WTC11 (cell line): ENCODE measurements at places on chromosomes 5 and 9.

- H3K27ac ChIP-seq, result peak overlapping the region; percentile 93
- H3K4me3 ChIP-seq, result no peak overlapping the region
- peaks cover 93% of the 10 kb centered on the region for H3K4me1 ChIP-seq
Measured at GRCh38 chr9:131677444-131678180, 62.3 kb downstream of the RAPGEF1 start.

- H3K27ac ChIP-seq, result no peak overlapping the region
- DNase-seq, result no peak
- H3K27me3 ChIP-seq, result no peaks in the 10 kb centered on the region
- H3K4me3 ChIP-seq, result no peak overlapping the region
Measured at GRCh38 chr5:145536133-145536532, 299.0 kb downstream of the PRELID2 start.

- peaks cover 27% of the 10 kb centered on the region for H3K4me1 ChIP-seq
- no peaks in the 10 kb centered on the region for H3K36me3 ChIP-seq
- no peaks in the 10 kb centered on the region for H3K27me3 ChIP-seq
- no peak overlapping the region for H3K27ac ChIP-seq
Measured at GRCh38 chr5:157912621-157913325, 53.8 kb upstream of the CLINT1 start.

GRCh38 chr5:169746147-169746694 lies 109.1 kb downstream of the DOCK2 start:
- H3K27me3 ChIP-seq, result no peaks in the 10 kb centered on the region
- H3K36me3 ChIP-seq, result no peaks in the 10 kb centered on the region
- DNase-seq, result no peak
- no peak overlapping the region for H3K4me3 ChIP-seq

GRCh38 chr5:41071975-41072374 lies 833 bp upstream of the MROH2B start:
- no peak overlapping the region for H3K4me3 ChIP-seq
- no peak overlapping the region for H3K27ac ChIP-seq
- H3K36me3 ChIP-seq, result peaks cover 6% of the 10 kb centered on the region; the same call in 1 of the 2 replicates
- DNase-seq, result no peak
- H3K4me1 ChIP-seq, result peaks cover 7% of the 10 kb centered on the region
